ENCODE measurements at places on chromosomes 16 and 17.

- DNase-seq = no peak
Measured at GRCh38 chr17:28735242-28735722, 6.7 kb downstream of the NEK8 start.

GRCh38 chr17:39400547-39401411, 647 bp downstream of the FBXL20 start:
- DNase-seq = no peak

- no peak for DNase-seq
Measured at GRCh38 chr16:49899991-49900695, 44.2 kb upstream of the ZNF423 start.

- no peak for DNase-seq
Measured at GRCh38 chr17:78202666-78203065, 11.4 kb upstream of the BIRC5 start.

DNA sequence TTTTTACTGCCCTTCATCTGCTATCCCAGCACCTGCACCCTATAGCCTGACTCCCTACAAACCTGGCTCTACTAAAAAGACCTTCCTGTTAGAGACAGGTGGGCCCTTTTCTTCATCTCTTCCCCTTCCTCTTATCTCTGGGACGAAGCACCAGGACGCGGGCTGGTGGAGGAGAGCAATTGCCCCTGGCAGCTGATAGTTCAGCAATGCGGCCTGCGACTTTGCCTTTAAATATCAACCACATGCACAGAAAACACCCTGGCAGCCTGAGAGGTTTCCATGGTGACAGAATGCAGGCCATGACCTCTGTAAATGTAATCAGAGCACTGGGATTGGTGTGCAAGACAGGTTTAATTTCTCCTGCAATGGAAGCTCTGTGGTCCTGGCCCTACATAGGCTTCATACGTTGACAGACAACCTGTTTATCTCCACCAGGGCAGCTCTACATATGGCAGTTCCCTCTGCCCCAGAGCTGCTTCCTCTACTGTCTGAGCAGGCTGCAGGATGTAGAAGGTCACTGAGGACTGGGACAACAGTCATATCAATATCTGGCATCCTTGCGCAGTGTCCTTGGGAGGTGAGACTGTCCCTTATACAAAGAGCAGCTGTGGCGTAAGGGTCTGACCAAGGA, 10.0 kb upstream of the SKAP1 start:
- no peak for DNase-seq

DNA sequence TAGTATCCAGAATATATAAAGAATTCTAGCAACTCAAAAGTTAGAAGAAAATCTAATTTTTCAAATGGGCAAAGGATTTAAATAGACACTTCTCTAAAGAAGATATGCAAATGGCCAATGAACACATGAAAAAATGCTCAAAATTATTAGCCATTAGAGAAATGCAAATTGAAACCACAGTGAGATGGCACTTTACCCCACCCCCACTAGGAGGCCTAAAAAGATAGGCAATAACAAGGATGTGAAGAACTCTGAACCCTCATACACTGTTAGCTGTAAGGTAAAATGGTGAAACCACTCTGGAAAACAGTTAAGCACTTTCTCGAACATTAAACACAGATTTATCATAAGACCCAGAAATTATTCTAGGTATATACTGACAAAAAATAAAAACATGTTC, 71.4 kb upstream of the IRX6 start:
- DNase-seq = no peak

DNA sequence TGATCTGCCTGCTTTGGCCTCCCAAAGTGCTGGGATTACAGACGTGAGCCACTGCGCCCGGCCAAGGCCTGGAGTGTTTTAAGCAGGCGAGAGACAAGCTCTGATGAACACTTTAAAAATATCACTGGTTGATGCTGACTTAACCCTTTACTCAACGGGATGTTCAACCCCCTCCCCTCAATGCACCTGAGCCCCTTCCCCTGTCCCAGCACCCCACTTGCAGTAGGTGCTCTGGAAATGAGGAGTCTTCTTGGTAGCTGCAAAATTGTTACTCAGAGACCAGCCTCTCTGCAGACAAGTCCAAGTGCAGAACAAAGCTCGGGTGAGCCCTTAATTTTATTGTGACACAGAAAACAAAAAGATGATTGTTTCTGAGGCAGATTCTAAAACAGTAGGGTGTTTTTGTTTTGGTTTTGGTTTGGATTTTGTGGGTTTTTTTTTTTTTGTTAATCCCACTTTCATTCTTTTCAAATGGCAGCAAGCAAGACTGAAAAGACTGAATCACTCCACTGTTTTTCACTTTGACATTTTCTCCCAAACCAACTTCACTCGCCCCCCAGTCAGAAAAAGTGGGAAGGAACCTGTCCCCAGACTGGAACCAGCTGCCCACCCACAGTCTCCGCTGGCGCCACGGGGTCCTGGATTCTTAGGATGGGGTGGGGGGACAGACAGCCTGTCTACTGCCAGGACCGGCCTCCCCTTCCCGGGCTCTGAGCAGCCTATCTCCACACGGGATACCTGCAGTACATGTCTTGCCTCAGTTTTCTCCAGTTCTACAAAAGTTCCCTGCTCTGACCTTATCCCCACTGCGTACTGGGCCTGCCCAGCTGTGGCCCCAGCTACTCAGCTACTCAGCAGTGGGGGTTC, 5.2 kb upstream of the PLLP start:
- no peak for DNase-seq

DNA sequence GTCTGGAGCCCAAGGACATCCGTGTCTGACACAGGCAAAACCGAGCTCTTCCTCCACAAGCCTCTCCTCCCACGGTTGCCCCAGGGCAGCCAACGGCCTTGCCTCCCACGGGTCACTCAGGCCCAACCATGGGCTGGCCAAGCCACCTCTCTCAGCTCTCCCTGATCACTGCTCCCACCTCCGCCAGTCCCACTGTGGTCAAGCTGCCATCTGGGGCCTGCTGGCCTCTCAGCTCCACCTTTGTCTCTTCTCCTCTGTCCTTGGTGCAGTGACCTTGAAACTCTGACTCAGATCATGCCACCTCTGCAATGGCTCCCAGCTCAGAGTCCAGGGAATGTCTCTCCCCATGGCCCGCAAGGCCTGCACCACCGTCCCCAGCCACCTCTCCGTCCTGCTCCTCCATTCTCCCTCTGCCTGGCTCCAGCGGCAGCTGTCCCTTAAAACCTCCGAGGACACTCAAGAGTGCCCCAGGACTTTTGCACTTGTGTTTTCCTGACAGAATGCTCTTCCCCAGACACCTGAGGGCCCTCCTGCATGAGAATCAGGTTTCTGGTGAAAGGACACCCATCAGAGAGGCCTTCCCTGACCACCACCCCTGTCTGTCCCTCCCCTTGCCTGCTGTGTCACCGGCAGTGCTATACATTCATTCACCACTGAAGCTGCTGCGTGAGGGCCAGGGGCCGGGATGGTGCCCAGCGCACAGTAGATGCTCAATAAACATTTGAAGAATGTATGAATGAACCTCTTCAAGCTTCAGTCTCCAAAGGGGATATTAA, 19.3 kb downstream of the PEMT start:
- DNase-seq = no peak

DNA sequence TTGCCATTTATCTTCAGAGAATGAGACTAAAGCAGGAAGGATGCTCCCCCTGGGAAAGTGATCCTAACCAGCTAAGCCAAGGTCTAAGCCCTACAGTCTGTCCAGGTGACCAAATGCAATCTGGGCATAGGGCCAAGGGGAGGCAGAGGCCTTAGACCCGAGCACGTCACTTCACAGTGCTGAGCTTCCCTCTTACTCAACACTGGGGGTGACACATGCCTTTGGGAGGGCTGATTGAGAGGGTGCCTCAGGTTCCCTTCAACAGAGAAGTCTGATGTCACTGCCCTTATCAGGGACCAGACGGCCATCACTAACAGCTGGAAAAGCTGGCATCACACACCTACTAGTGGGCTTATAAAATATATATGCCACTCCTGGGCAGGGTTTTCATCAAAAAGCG, 4.0 kb downstream of the CIAO2B start:
- no peak for DNase-seq

Data from stimulated activated CD4-positive, alpha-beta T cell treated with anti-CD3 and anti-CD28 coated beads, Interleukin-1b, Interleukin-23, amount 100 ng/mL, for 4 hours (primary cell).